ENCODE measurements at places on chromosomes 5 and 9.

GRCh38 chr5:116013936-116014335 is 18.3 kb upstream of the ARL14EPL start:
- no peak for DNase-seq

- no peak for DNase-seq
These were observed 9.2 kb upstream of the ESM1 start for GRCh38 chr5:54994628-54995027.

- DNase-seq: no peak
These were observed 204.5 kb downstream of the SEMA6A start for GRCh38 chr5:116370149-116370548.

- no peak for DNase-seq
These were observed 7.5 kb upstream of the ANKRD33B start for GRCh38 chr5:10556289-10556807.

DNA sequence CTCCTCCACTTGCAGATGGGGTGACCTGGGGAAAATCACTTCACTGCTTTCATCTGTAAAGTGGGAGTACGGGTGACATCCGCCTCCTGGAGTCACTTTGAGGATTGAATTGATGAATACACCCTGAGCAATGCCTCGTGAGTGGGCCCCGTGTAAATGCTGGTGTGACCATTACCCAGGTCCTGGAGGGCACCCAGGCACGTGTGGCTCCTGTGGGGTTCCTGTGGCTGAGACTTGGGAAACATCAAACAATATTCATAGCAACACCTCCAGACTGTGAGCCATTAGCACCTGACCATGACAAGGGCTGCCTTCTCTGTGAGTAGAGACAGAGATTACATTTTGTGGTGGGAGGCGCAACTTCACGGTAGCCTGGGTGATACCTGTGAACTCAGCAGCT is 11.4 kb downstream of the MRPL36 start:
- no peak for DNase-seq

DNA sequence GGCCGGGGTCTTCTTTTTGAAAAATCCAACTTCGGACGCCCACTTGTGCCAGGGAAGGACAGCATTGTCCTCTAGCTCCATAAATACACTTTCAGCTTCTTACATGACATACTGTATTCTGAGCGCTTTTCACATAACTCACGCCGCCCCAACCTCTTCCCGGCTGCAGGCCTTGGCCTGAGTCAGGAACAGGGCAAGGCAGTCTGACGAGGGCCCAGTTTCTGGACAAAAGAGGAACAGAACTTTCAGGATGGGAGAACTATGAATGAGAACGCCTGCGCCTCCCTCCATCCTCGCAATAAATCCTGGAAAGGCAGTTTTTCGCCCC is 650 bp downstream of the DCTN4 start:
- no peak for DNase-seq

- peak; percentile 37 for DNase-seq
These were observed 3.2 kb downstream of the RAB24 start for GRCh38 chr5:177300236-177300880.

- DNase-seq: no peak
These were observed 58.4 kb downstream of the MLLT3 start for GRCh38 chr9:20563917-20564316.

- DNase-seq: no peak
These were observed 40.2 kb downstream of the MED10 start for GRCh38 chr5:6338135-6338534.

Measured in T follicular helper cell (primary cell).